WTC11 (cell line): ENCODE measurements at places on chromosomes 5 and 9. TPM values are rescaled to one million over a fixed set of nuclear protein-coding genes. Genes with fewer than 3 reads are reported as not detected.
A peak's percentile ranks its signal among the peaks of the same experiment; 100 is the strongest.

DNA sequence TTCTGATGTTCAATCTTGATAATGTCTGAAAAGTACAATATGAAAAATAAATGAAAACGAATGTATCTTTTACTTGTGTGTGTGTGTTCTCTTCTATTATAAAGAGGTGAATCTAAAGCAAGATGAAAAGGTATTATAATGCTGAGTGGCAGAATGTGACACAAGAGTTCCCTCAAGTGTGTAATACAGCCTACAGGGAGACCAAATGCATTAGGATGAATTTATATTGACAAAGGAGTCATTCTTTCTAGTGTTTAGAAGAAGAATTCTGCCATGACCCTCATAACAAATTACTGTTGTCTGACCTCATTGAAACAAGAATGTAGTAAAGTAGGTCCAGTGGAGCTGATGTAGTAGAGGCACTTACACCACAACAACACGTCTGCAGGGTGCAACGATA is 1119.0 kb upstream of the CDH10 start:
- H3K4me3 ChIP-seq = no peak overlapping the region
- H3K4me1 ChIP-seq = no peaks in the 10 kb centered on the region
- H3K27ac ChIP-seq = no peak overlapping the region
- H3K27me3 ChIP-seq = no peaks in the 10 kb centered on the region

DNA sequence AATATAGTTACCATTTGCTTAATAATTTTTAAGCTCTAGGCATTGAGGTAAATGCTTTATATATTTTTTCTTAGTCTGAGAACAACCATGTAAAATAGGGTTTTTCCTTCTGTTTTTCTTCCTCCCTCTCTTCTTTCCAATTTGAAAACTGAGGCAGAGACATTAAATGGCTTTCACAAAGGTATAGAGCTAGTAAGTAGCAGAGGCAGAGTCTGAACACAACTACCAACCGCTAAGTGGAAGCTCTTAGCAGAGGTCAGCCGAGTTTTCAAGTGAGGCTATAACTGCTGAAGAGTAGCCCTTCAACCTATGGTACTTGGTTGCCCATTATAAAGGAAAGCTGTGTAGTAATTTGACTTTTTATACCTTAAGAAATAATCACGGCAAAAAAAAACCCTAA is 187.1 kb downstream of the MEF2C start:
- peaks cover 57% of the 10 kb centered on the region for H3K4me1 ChIP-seq
- H3K36me3 ChIP-seq = no peaks in the 10 kb centered on the region
- H3K4me3 ChIP-seq = peak overlapping the region; percentile 48
- no peak overlapping the region; the same call in 1 of the 2 replicates for H3K27ac ChIP-seq
- DNase-seq = no peak

- no peak for DNase-seq
- no peaks in the 10 kb centered on the region for H3K27me3 ChIP-seq
- H3K4me1 ChIP-seq = peaks cover 5% of the 10 kb centered on the region
Observed at GRCh38 chr5:127834554-127834953, 131.4 kb downstream of the CCDC192 start.

- peaks cover 6% of the 10 kb centered on the region for H3K36me3 ChIP-seq
- no peak for DNase-seq
- no peak overlapping the region for H3K27ac ChIP-seq
- no peaks in the 10 kb centered on the region for H3K4me1 ChIP-seq
- no peaks in the 10 kb centered on the region; the same call in 1 of the 2 replicates for H3K27me3 ChIP-seq
- no peak overlapping the region for H3K4me3 ChIP-seq
Observed at GRCh38 chr5:27491047-27491446, 452.7 kb upstream of the CDH9 start.

DNA sequence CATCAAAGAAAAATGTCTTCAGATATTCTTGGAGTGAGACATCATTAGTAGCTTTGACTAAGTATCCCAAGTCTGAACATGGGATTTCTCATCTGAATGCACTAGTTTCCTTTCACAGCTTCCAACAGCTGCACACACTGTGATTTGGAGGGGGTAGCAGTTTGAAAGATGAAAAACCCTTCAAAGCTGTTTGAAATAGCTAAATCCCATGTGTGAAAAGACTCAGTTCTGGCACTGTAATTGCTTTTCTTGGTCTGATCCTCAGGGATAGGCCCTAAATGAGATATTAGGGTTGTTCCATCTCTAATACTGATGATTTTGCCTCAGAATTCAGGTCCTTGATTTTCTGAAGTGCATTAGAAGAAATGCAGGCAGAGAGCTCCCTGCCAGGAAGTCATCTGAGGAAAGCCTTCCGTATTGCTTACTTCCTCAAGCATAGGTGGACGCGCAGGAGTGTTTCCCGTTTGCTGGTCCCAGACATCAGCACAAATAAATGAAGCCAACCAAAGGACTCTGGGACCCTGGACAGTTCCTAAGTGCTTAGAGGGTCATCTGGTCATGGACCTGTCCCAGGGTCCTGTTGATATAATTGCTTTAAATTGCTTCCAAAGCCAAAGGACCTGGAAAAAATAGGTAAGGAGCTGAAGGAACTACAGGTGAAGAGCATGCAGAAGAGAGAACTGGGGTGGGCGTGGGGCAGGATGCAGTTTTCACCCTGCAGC is 25.6 kb upstream of the FRMPD1 start:
- no peaks in the 10 kb centered on the region; the same call in 1 of the 2 replicates for H3K27me3 ChIP-seq
- H3K4me3 ChIP-seq = no peak overlapping the region
- H3K36me3 ChIP-seq = no peaks in the 10 kb centered on the region
- no peak overlapping the region for H3K27ac ChIP-seq
- peaks cover 26% of the 10 kb centered on the region for H3K4me1 ChIP-seq

DNA sequence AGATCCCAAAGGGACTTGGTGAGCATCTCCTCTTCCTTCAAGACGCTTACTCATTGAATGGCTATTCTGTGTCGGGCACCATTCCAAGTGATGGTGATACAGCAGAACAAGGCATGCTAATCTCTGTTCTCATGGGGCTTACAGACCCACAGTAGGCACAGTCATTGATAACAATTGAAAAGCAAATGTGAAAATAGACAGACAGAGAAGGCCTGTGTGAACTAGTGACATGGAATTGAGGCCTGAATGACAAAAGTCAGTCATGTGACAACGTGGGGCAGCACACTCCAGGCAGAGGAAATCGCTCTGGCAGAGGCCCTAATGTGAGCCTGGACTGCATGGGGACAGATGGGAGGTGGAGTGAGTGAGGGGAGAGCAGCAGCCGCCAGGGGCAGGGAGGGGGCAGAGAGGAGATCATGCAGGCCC is 70.7 kb upstream of the CPLX2 start:
- no peak overlapping the region for H3K4me3 ChIP-seq
- no peak overlapping the region for H3K27ac ChIP-seq
- peaks cover 37% of the 10 kb centered on the region for H3K4me1 ChIP-seq
- no peaks in the 10 kb centered on the region for H3K36me3 ChIP-seq
- H3K27me3 ChIP-seq = peaks cover 11% of the 10 kb centered on the region
- DNase-seq = no peak

DNA sequence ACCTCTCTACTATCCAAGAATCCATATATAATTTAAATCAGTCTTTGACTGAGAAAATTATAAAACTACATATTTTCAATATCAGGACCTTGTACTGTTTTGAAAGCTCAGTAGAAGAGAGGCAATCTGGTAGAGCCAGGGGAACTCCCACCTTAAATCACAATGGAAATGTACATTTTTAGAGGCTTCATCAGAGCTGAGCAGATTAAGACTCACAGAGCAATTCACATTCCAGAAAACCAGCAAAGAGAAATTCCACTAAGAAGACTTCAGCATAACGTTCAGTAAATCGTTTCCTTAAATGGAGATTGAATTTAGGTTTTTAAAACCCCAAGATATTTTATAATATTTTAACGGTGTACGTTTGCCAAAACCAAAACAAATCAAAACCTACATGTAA is 227.8 kb upstream of the TRPM3 start:
- H3K27me3 ChIP-seq = no peaks in the 10 kb centered on the region; the same call in 1 of the 2 replicates
- DNase-seq = no peak
- H3K4me1 ChIP-seq = peaks cover 11% of the 10 kb centered on the region
- no peak overlapping the region for H3K4me3 ChIP-seq
- H3K36me3 ChIP-seq = no peaks in the 10 kb centered on the region

DNA sequence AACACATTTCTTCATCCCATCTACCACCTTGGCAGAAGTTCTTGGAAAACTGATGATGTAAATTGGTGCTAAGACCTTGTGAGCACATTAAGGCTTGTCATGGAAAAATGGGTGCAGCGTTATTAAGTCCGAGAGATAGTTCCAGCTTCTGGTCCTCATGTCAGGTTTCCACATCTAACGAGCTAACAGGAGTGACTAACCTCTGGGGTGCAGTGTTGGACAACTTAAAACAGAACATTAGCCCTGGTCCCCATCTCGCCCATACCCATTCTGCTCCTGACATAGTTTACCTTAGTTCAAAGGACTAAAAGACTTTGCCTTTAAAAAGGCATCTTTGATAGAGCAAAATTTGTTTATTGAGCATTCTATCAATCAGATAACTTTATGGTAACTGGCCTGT is 128.0 kb downstream of the SLC1A3 start:
- H3K4me3 ChIP-seq = no peak overlapping the region
- H3K4me1 ChIP-seq = peaks cover 8% of the 10 kb centered on the region
- H3K27ac ChIP-seq = no peak overlapping the region
- no peaks in the 10 kb centered on the region for H3K27me3 ChIP-seq
- no peaks in the 10 kb centered on the region for H3K36me3 ChIP-seq

FAM169A gene
- 59.1 to 69.1 TPM (median 61.1 TPM) in 3 replicates for total RNA-seq

MCC gene
- 15.4 to 23.5 TPM (median 17.2 TPM) in 3 replicates for total RNA-seq

FABP6 gene
- total RNA-seq = 2.3 to 4.9 TPM (median 2.9 TPM) in 3 replicates

GRIA1 gene
- total RNA-seq = 0.76 to 0.81 TPM (median 0.76 TPM) in 3 replicates
